Globus pallidus (tissue), 1 donor: ENCODE measurements at places on chromosomes 16 and 17.
A peak's percentile ranks its signal among the peaks of the same experiment; 100 is the strongest.

- no peak for DNase-seq
Observed at GRCh38 chr16:16850274-16850673, 471.3 kb downstream of the NPIPA7 start.

- DNase-seq: no peak
Observed at GRCh38 chr17:32954477-32954876, 26.5 kb downstream of the TMEM98 start.

GRCh38 chr16:89549007-89549700 is 11.3 kb upstream of the RPL13 start:
- DNase-seq: no peak

- no peak for DNase-seq
Observed at GRCh38 chr17:17570798-17571716, 20.5 kb downstream of the PEMT start.

DNA sequence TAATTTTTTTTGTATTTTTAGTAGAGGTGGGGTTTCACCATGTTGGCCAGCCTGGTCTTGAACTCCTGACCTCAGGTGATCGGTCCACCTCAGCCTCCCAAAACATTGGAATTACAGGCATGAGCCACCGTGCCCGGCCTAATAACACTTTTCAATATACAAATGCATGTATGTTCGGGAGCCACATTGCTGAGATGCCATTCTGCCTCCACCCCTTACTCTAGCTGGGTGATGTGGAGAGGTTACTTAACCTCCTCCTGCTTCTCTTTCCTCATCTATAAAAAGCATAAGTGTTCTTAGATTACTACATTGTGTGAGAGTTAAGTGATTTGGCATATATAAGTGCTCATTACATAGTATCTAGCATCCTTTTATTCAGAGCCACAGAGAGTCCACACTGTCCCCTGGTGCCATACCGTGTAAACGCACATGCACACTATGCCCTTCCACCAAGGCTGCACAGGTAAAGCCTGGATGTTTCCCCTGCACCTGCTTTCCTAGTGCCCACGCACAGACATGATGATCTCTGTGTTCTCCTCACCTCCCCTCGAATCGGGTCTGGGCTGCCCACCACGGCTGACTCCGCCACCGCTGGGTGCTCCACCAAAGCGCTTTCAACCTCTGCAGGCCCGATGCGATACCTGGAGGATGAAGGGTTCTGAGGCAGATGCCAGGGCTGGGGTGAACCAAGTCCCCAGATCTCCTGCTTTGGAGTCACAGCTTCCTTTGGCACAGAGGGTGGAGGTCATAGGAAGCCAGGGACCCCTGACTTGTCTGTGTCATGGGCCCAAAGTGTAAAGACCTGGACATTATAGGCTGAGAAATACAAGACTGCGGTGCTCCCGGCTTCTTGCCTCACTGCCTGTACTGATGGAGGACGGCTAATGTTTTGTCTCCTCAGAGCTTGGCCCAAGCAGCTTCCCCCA is 49.0 kb upstream of the ACSM2B start:
- no peak for DNase-seq

DNA sequence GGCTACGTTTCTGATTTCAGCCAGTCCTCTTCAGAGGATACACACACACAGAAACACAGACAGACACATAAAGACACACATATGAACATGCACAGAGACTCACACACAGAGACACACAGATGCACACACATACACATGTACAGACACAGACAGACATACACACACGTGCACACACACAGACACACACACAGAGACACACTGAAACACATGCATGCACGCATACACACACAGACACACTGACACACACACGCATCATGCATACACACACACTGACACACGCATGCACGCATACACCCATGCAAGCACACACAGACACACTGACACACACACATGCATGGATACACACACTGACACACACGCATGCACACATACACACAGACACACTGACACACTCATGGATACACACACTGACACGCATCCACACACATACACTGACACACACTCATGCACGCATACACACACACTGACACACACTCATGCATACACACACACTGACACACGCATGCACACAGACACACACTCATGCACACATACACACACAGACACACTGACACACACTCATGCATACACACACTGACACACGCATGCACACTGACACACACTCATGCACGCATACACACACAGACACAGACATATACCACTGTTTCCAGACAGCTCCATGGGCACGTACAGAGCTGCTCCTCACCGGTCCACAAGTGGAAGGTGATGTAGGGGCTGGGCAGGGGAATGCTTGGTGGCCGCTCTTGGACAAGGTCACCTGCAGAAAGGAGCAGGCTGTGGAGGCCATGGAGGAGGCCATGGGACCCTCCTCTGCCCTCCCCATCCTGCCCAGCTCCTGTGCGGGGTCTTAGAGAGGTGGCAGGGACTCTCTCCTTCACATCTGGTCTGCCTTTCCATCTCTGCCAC is 30.1 kb upstream of the MFSD6L start:
- no peak for DNase-seq

DNA sequence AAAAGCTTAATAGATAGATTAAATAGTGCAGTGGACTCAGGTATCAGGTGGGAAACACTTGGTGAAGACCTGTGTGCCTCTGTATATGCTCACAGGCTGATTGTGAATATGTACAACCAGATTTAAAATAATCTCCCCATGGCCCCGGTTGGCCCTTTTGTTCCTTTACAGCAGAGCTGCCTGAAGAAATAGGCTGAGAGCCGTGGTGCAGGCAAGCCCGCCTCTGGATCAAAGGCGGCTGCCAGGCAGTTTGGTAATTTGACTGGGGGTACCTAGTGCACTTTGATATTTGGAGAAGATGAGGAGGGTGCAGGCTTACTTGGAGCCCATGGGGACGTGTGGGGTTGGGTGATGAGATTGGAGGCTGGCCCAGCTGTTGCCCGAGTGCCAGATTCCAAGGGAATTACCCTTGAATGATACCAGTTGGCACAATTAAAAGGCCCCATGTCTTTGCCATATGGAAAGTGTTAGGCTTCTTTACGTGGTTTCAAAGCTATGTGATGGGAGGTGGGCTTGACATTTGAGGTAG is 5.0 kb downstream of the NKD1 start:
- no peak for DNase-seq

DNA sequence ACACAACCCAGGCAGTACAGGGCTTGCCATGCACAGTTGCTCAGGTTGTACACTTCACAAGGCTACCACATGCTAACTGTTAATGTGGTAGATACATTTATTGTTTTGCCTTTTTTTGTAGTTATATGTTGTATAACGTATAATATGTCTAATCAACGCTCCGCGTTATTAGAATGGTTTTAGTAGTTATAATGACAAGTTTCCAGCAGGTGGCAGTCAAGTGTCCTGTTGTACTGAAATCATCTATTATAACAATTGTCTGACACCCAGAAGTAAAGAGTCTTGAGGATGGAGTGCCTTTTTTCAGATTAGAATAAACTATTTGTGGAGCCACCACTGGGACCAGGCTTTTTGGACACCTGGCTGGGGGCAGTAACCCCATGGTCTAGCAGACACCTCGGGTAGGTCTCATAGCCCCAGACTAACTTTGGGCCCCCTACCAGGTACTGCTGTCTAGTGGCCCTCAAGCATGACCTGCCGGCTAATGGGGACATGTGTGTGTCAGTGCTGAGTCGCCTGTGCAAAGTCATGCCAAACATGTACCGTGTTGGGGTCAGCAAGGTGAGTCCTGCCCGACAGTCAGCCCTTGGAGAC is 32.8 kb downstream of the MYO15A start:
- DNase-seq: peak; percentile 68

DNA sequence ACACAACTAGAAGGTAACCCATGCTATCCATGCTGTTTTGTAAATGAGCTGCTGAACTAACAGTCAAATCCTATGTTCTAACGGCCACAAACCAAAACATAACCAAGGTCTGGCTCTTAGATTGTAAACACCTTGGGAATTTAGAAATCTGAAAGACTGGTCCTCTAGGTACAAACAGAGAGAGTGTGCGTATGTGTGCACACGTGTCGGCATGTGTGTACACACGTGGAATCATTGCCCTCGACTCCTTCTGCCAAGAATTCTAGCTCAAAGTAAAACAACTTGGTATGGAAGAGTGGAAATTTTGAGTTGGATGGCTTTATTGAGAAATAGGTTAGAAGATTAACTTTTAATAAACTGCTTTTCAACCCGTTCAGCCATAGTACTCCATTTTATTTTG is 18.1 kb upstream of the GHDC start:
- DNase-seq: no peak

- DNase-seq: no peak
Observed at GRCh38 chr17:43446773-43447172, 37.0 kb upstream of the DHX8 start.

DNA sequence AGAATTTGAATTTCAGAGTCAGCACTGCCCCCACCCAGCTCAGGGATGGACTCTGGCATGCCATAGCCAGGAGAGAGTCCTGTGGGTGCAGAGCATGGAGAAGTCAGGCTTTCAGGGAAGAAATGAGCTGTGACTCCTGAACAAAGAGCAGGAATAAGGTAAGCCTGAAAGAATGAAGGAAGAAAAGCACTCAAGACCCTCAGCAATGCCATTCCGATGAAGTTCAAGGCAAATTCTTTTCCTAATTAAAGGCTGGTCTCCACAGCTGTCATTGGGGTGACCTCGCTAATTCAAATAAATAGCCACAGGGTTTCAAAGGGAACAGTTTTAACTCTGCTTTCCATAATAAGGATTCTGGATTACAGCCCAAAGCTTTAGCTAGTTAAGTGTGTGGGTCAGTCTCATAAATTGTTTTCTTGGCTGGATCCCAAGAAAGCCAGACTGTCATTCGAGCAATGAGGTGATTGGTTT is 31.7 kb downstream of the TOM1L2 start:
- DNase-seq: no peak

- no peak for DNase-seq
Observed at GRCh38 chr17:75041656-75042280, 5.0 kb downstream of the ATP5PD start.

- DNase-seq: no peak
Observed at GRCh38 chr16:77662246-77662645, 60.1 kb upstream of the NUDT7 start.

DNA sequence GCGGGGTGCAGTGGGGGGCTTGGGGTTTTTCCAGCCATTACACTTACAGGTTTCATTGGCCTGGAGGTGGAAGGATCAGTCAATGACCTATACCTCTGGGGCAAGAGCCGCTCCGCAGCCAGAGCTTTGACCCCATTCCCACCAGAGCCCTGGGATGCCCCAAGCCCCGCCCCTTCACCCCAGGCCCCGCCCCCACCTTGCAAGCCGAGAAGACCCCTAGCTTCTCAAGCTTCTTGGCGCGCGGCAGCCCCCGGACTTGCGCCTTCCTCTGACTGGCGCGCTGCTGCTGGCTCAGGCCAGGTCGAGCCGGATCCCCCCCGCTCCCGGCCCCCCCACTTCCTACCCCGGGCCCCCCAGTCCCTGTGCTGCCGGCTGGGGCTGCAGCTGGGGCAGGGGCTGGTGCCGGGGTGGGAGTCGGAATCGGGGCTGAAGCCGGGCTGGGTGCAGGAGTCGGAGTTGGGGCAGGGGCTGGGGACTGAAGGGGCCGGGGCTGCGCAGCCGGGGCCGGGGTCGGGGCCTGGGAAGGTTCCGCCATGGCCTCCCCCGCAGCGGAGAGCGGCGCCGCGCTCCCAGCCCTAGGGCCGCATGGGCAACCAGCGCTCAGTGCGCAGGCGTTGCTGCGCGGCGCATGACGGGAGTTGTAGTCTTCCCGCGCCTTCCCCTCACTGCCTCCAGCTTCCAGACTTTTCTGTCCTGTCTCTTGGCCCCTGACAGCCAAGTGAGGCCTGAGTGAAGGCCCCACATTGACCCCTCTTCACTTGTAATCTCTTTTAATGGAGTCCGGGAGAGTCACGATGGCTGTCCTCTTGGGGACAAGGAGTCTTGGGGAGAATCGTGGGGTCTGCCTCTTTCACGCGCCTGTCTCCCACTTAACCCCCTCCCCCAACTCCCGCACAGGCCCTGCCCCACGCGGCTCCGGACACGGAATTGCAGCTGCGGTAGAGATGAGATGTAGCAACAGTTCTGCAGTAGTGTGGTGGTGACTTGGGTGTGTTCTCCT is at the start of gene KAT2A:
Gene KAT2A, minus strand, starts transcription at position 598 of the 1,000 bp plus-strand sequence. Its CDS starts 63 bp downstream, at position 535.
- peak; percentile 81 for DNase-seq

- peak; percentile 95 for DNase-seq
Observed at GRCh38 chr17:32349854-32350665, at the start of gene ZNF207. ZNF207 (plus strand) TSS chr17:32350157; CDS start chr17:32350286, 129 bp downstream.

GRCh38 chr17:7716901-7717755 is at the start of gene DNAH2:
DNAH2 (plus strand) TSS chr17:7717744; CDS start chr17:7719735, 1,991 bp downstream.
- DNase-seq: peak; percentile 63

GRCh38 chr17:7611635-7612293 is 2.9 kb downstream of the FXR2 start:
- no peak for DNase-seq

DNA sequence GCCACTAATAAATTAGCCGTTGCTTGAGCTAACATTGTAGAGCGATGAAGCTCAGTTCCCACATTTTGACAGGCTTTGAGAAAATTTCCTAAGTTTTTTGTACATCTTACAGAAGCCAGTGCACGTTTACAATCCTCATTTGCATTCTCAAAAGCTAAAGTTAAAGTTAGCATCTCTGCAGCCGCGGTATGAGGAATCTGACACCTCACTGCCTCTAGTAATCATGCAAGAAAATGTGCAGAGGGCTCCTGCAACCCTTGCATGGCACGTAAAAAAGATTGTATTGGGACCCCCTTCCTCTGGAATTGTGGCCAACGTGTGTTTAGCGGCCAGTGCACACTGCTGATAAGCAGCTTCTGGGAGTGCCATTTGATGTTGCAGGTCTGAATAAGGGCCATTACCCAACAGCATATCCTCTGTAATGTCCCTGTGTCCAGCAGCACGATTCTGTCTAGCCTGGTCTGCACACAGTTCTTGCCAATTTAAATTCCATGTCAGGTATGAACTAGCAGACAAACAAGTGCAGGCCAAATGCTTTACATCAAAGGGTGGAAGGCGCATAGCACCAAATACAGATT is 12.4 kb upstream of the ZNF689 start:
- no peak for DNase-seq

- DNase-seq: peak; percentile 82
Observed at GRCh38 chr17:3535253-3535995, 22.2 kb downstream of the TRPV3 start.

- DNase-seq: no peak
Observed at GRCh38 chr17:42438600-42439567, 15.8 kb upstream of the CAVIN1 start.

DNA sequence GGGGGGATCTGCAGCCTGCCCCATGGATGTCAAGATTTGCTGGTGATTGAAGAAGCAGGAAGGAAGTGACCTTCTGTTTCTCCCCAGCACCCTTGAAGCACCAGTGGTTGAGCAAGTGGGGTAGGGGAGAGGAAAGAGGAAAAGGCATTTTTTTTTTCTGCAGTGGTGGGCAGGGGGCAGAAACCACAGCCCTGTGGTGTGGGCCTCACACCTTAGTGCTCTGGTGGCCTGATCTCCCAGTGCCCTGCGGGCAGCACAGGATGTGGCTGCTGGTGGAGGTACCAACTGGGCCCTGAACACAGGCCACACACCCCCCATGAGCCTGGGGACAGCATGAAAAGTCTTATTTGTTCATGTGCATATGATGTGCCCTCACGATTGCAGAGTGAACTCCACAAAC is 7.1 kb downstream of the ITGAD start:
- DNase-seq: no peak
